Myocyte (in vitro differentiated cells): ENCODE measurements at places on chromosomes 5 and 9. TPM values are rescaled to one million over a fixed set of nuclear protein-coding genes. Genes with fewer than 3 reads are reported as not detected.

GRCh38 chr5:82204567-82204966 lies 73.6 kb downstream of the RPS23 start:
- no peak for DNase-seq

DNA sequence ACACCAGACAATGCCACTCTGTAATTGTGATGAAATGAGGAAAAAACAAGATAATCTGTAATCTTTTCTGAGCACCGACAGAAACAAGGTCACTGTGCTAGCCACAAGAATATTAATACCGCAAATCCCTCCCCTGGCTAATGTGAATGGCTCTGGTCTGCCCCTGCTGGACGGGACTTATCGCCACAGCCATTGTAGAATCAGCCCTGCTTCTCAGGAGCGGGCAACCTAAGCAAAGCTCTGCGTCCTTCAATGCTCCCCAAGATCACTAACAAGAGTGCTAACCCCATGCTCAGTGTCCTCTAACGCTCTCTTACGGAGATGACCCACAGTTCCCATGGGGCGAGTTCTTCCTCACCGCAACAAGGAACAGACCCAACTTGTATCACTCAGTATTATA lies 42.7 kb downstream of the OR2V1 start:
- DNase-seq = no peak

- DNase-seq = no peak
These were observed 56.1 kb upstream of the MAST4 start for GRCh38 chr5:66540078-66540477.

- DNase-seq = peak; percentile 89
These were observed 104.0 kb upstream of the ZNF366 start for GRCh38 chr5:72611118-72611730.

The FIBCD1 gene
- 0.36 and 0.48 TPM in 2 replicates for total RNA-seq

The CCL27 gene
- total RNA-seq = not detected in 2 replicates

The PCAT7 gene
- not detected in 2 replicates for total RNA-seq

The MYMK gene
- total RNA-seq = 441 and 664 TPM in 2 replicates

DNA sequence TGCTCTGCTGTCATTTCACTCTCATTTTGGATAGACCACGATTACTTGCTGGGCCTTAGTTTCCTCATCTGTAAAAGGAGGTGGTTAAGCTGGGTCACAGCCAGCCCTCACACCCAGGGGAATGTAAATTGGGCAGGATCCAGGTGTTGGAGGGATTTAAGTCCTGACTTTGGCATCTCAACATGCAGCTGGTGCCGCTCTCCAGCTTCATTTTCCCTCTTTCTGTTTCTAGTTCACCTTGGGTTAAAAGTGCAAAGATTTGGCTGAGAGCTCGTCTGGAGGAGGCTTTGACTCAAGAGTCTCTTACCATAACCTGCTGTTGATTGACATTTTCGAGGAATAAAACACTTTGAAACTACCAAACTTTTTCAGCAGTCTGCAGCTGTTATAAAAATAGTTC lies 144.3 kb upstream of the DHFR start:
- DNase-seq = peak; percentile 10

DNA sequence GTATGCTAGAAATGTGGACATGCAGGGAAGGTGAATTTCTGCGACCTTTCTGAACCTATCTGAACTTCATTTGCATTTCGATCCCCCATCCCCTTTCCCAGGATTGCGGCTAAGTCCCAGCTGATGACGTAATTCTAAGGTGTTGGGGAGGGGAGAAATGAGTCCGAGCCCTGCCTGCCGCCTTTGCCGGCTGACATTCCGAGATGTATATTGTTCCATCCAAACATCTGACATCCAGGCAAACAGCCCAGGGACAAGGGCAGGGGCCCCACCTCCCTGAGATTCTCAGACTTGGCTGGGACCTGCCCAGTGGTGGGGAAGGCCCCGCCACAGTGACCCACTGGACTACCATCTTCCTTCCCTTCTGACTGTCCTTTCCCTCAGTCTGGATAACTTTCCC lies 494.6 kb downstream of the ENC1 start:
- DNase-seq = no peak

- no peak for DNase-seq
These were observed 83.6 kb upstream of the BNC2 start for GRCh38 chr9:16954040-16954439.

DNA sequence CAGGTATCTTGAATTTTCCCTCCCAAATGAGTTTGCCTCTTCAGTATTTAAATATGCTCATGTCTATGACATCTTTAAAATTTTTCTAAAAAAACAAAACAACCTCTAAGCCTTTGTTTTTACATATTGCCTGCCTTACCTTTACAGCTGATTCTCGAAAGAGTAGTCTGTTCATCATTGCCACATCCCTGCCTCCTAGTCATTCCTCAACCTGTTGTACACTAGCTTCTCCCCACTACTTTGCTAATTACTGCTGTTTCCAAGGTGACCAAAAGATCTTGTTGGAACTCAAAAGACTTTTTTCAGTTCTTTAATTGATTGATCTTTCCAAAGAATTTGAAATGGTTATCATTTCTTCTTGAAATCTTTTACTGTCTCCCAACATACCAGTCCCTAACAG lies 1.9 kb upstream of the NADK2 start:
- no peak for DNase-seq

DNA sequence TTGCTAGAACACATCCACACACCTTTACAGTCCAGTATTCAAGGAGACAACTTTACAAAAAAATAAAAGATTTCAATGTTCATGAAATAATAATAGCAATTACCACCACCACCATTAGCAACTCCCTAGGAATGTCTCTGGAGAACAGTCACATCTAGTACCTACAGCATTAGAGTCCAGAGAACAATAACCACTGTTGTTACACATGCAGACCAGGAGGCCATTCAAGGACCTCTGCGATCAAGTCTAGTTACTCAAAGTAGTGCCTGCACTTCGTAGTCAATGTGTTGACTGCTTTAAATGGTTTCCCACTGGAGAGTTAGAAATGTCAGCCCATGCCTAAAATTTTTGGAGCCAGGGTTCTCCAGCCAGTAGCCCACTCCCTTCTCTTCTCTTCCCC lies 244.4 kb downstream of the DEPDC1B start:
- no peak for DNase-seq

The PCDHB6 gene
- total RNA-seq = 1.5 and 2.3 TPM in 2 replicates

GRCh38 chr5:37492778-37493555 lies 113.8 kb downstream of the WDR70 start:
- no peak for DNase-seq

DNA sequence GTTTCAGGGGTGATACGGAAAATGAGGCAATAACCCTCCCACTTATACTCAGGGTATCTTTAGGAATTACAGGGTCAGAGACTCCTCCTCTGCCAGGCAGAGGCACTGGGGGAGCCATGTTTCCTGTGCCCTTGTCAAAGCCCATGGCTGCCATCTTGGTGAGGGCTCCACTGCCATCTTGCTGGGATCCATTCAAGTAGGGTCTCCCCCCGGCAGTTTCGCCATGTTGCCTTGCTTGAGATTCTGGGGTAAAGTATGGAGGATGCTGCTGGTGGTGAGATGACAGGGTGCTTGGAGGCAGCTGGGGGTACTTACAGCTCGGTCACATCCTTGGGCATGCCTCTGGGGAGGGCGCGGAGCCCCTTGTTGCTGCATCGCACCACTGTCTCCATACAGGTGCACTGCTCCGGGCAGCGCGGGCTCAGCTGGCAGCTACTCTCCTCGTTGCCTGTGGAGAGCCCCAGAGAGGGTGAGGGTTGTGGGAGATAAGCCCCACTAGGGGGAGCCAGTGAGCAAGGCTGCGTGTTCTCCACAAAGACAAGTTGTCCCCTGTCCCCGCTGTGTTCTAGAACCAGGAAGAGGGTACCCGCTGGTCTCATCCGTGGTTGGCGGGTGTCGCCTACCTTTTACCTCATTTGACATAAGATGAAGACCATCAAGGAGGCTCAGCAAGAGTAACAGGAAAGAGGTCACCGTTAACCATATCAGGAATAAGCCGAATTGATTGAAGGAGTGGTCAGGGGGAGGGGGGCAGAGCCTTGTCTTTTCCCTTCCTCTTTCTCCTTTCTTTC lies 169.0 kb upstream of the PANK3 start:
- no peak for DNase-seq

The TMEM174 gene
- not detected in 2 replicates for total RNA-seq
